ENCODE measurements at places on chromosomes 12 and 14.

DNA sequence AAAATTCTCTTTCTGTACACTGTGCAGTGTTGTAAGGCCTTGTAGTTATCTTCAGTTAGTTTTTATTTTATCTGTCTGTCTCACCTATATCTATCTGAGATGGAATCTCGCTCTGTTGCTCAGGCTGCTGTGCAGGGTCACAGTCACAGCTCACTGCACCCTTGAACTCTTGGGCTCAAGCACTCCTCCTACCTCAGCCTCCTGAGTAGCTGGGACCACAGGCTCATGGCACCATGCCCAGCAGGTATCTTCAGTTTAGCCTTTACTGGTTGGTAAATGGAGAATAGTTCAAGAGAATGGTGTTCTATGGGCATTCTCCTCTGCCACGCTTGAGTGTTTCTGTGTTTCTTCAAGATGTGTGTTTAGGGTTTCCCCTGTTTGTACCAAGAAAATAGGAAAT, 13.6 kb downstream of the TULP3 start:
- DNase-seq, result no peak

- DNase-seq, result no peak
Observed at GRCh38 chr14:51924600-51924999, 64.2 kb downstream of the GNG2 start.

- peak; percentile 84 for DNase-seq
Observed at GRCh38 chr12:98635657-98636323, 8.8 kb downstream of the IKBIP start.

GRCh38 chr12:2054091-2055018, 1.6 kb downstream of the CACNA1C start:
- DNase-seq, result no peak

GRCh38 chr12:90832427-90832826, 122.5 kb downstream of the CCER1 start:
- DNase-seq, result no peak

All from iris pigment epithelial cell (primary cell).